ENCODE measurements at places on chromosomes 3 and 15. TPM values are rescaled to one million over a fixed set of nuclear protein-coding genes. Genes with fewer than 3 reads are reported as not detected.

The BNC1 gene
- 1.0 TPM for total RNA-seq

The UQCRC1 gene
- 138 TPM for total RNA-seq

The TNFAIP8L3 gene
- total RNA-seq, result 2.1 TPM

The CTXND1 gene
- total RNA-seq, result 0.44 TPM

DNA sequence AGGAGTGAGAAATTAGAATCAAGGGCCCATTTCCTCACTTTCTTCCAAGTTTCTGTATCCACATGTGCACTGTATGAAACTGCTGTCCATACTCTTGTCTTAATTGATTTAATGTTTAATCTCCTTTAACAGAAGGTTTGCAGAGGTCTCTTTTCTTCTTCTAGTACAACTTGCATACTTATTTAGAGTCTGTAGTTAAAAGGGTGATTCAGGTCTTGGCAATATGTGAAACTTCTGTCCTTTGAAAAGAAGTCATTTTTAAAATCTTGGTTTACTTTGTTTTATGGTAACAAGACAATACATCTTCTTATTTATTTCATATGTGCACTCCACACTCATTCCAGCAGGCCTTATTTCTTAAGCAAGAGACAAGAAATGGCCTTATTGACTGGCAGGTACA, 25.8 kb downstream of the TMEM45A start:
- H3K27ac ChIP-seq, result no peak overlapping the region
- H3K4me3 ChIP-seq, result no peak overlapping the region
- no peaks in the 10 kb centered on the region for H3K27me3 ChIP-seq
- no peaks in the 10 kb centered on the region for H3K4me1 ChIP-seq
- peaks cover 8% of the 10 kb centered on the region for H3K36me3 ChIP-seq

- no peaks in the 10 kb centered on the region for H3K27me3 ChIP-seq
- no peaks in the 10 kb centered on the region for H3K4me1 ChIP-seq
- no peak overlapping the region for H3K4me3 ChIP-seq
- no peaks in the 10 kb centered on the region for H3K36me3 ChIP-seq
- H3K27ac ChIP-seq, result no peak overlapping the region
- no peak for DNase-seq
Observed at GRCh38 chr3:28228623-28229022, 12.8 kb upstream of the CMC1 start.

The SCN11A gene
- 2.0 TPM for total RNA-seq

The AQP9 gene
- 0.09 TPM for total RNA-seq

DNA sequence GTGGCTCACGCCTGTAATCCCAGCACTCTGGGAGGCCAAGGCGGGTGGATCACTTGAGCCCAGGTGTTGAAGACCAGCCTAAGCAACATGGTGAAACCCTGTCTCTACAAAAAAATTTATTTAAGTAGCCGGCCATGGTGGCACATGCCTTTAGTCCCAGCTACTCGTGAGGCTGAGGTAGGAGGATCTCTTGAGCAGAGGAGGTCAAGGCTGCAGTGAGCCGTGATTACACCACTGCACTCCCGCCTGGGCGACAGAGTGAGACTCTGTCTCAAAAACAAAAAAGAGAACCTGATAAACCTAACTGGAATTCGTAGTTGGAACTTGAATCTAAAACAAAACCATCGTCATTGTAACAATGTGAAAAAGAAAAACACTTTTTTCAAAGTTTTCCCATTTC, 57.1 kb downstream of the TCAIM start:
- no peak overlapping the region for H3K4me3 ChIP-seq
- no peak overlapping the region for H3K27ac ChIP-seq
- no peak for DNase-seq
- H3K36me3 ChIP-seq, result peaks cover 2% of the 10 kb centered on the region
- no peaks in the 10 kb centered on the region for H3K27me3 ChIP-seq

- no peak overlapping the region for H3K4me3 ChIP-seq
- no peak for DNase-seq
- no peaks in the 10 kb centered on the region for H3K27me3 ChIP-seq
- no peaks in the 10 kb centered on the region for H3K4me1 ChIP-seq
- no peaks in the 10 kb centered on the region for H3K36me3 ChIP-seq
Observed at GRCh38 chr3:114650808-114651207, 357.0 kb downstream of the TIGIT start.

DNA sequence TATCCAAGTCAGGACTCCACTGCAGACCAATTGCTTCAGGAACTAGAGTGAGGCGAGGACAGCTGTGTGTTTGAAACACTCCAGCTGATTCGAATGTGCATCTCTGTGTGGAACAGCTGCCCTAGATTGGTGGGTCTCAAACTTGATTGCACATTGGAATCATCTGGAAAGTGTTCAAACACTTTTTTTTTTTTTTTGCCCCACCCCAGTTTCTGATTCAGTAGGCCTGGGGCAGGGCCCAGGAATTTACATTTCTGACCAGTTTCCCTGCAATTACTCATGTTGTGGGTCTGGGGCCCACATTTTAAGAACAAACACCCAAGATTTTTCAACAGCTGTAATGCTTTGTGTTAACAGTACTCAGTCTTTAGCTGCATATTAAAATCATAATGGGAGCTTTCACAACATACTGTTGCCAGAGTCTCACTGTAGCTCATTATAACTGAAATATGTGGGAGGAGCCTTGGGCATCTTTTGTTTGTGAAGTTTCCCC, 156.6 kb downstream of the NR1D2 start:
- H3K4me1 ChIP-seq, result peaks cover 6% of the 10 kb centered on the region
- no peaks in the 10 kb centered on the region for H3K36me3 ChIP-seq
- no peaks in the 10 kb centered on the region for H3K27me3 ChIP-seq

GRCh38 chr3:10365791-10366190, 44.9 kb upstream of the SEC13 start:
- H3K4me1 ChIP-seq, result no peaks in the 10 kb centered on the region
- no peak overlapping the region for H3K4me3 ChIP-seq
- peaks cover 2% of the 10 kb centered on the region for H3K27me3 ChIP-seq
- DNase-seq, result no peak
- no peaks in the 10 kb centered on the region for H3K36me3 ChIP-seq

- H3K27me3 ChIP-seq, result peaks cover 31% of the 10 kb centered on the region
- no peak overlapping the region for H3K4me3 ChIP-seq
- DNase-seq, result no peak
- peaks cover 14% of the 10 kb centered on the region for H3K4me1 ChIP-seq
- H3K27ac ChIP-seq, result no peak overlapping the region
- no peaks in the 10 kb centered on the region for H3K36me3 ChIP-seq
Observed at GRCh38 chr3:79765911-79766310, 1.9 kb downstream of the ROBO1 start.

GRCh38 chr15:91316126-91316525, 216.1 kb downstream of the SV2B start:
- H3K4me1 ChIP-seq, result no peaks in the 10 kb centered on the region
- no peak overlapping the region for H3K4me3 ChIP-seq
- DNase-seq, result no peak
- H3K36me3 ChIP-seq, result no peaks in the 10 kb centered on the region
- no peak overlapping the region for H3K27ac ChIP-seq
- H3K27me3 ChIP-seq, result peaks cover 5% of the 10 kb centered on the region

The CAPN3 gene
- total RNA-seq, result 207 TPM

The SEMA3F gene
- total RNA-seq, result 9.1 TPM

GRCh38 chr3:24258727-24259600, 235.7 kb downstream of the THRB start:
- DNase-seq, result no peak
- no peaks in the 10 kb centered on the region for H3K27me3 ChIP-seq
- H3K36me3 ChIP-seq, result no peaks in the 10 kb centered on the region

DNA sequence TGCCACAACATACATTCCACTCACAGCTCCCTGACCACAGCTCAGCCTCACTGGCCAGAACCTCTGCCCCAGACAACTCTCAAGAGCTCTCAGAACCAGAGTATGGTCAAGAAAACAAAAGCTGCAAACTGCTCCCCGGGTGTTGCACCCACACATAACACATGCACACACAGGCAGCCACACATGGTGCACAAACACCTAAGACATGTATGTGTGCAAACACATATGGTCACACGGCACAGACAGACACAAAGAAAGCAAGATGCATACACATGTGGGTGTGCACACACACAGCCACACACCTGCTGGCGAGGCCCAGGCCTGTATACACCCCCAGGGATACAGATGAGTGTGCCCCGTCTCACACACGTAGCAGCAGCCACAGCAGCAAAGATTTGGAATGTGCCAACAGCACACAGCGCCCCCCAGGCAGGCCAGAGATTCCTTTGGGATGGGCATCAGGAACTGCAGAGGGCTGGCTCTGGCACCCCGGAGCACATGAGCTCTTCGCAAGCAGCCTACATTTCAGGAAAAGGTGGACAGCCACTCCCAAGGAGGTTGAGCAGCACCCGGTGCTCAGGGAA, 6.6 kb downstream of the KLF15 start:
- no peaks in the 10 kb centered on the region for H3K36me3 ChIP-seq
- H3K4me1 ChIP-seq, result peaks cover 4% of the 10 kb centered on the region
- H3K27me3 ChIP-seq, result peaks cover 5% of the 10 kb centered on the region
- H3K27ac ChIP-seq, result no peak overlapping the region

The SLC51B gene
- 0.71 TPM for total RNA-seq

DNA sequence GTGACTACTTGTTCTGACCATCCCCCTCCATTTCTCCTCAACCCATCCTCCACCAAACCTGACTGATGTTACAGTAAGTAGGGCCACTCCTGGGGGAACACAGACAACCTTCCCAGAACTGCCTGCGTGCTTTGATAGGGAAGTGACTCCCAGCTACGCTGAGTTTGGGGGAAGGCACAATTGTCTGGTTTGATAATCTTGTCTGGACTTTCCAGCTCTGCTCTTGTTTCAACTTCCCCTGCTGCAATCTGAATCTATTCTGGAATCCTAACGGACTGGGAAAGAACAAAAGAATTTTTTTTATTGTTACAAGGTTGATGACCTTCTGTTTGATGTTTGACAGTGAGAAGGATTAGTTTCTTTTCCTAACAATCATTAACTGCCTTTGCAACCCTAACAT, 895.6 kb downstream of the ROBO1 start:
- no peaks in the 10 kb centered on the region for H3K27me3 ChIP-seq
- H3K36me3 ChIP-seq, result no peaks in the 10 kb centered on the region
- peaks cover 3% of the 10 kb centered on the region for H3K4me1 ChIP-seq
- no peak overlapping the region for H3K27ac ChIP-seq
- peak; percentile 41 for DNase-seq

DNA sequence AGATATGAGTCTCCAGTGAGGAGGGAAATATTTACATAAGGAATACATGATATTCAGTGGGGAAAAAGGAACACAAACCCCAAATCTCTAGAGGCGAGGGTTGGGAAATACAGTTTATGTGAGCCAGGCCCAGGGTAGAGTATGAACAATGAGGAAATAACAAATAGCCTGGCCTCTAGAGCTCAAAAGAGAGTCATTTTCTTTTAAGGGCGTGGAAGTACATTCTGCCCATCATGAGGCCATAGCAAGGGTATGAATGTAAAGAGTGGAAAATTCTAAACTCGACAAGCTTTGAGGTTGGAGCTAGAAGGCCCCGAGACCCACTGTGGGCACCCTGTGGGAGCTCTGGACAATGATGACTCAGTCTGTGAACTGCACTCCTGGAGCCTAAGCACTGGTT, 27.8 kb upstream of the IGF2BP2 start:
- no peaks in the 10 kb centered on the region for H3K36me3 ChIP-seq
- peaks cover 2% of the 10 kb centered on the region for H3K27me3 ChIP-seq
- no peak for DNase-seq
- no peak overlapping the region for H3K4me3 ChIP-seq

The HYAL1 gene
- total RNA-seq, result 1.3 TPM
